ENCODE measurements at places on chromosomes 7 and 10.

DNA sequence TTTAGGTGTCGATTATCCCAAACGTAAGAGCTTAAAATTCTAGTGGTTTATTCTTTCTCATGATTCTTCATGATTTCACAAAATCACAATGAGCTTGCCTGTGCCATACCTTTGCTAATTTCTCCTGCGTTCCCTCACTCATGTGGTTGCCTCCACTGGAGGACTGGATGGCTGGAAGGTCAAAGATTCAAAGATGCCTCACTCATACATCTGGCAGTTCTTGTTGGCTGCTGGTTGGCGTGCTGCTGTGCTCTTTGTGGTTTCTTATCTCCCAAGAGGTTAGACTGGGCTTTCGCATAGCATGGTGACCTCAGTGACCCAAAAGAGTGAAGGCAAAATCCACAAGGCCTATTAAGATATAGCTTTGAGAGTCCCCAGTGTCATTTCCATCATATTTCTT is 877.6 kb upstream of the AUTS2 start:
- no peak for DNase-seq

DNA sequence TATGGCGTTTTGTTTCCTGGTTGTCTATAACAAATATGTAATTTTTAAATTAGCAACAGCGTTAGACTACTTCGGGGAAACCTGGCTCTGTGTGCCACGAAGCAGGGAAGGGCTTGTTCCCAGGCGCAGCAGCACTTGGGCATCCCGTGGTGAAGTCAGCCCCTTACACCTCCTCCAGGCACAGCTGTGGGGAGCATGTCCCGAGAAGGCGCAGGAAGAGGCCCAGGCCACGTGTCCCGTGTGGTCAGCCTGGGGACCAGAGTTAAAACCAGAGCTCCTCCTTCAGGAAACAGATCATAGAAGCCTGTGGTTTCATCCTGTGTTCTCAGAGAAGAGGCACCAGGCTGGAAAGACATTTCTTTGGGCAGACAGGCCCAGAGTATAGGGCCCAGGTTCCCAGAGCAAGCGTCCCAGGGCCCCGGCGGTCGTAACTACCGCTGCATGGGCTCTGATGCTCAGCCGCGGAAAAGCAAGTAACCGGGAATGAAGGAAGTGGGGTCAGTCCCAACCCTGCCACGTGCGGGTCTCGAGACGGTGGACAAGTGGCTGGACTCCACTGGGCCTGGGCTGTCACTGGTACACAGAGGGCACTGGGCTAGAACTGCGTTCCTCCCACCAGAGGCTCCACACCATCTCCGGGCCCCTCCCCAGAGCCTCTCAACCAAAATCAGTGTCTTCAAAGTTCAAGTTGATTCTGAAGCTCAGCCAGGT is 7.1 kb downstream of the NUDT1 start:
- peak; percentile 59 for DNase-seq

GRCh38 chr7:20831956-20832355 is 45.3 kb upstream of the SP8 start:
- DNase-seq = no peak

- no peak for DNase-seq
Measured at GRCh38 chr10:26219676-26220075, 3.1 kb downstream of the GAD2 start.

DNA sequence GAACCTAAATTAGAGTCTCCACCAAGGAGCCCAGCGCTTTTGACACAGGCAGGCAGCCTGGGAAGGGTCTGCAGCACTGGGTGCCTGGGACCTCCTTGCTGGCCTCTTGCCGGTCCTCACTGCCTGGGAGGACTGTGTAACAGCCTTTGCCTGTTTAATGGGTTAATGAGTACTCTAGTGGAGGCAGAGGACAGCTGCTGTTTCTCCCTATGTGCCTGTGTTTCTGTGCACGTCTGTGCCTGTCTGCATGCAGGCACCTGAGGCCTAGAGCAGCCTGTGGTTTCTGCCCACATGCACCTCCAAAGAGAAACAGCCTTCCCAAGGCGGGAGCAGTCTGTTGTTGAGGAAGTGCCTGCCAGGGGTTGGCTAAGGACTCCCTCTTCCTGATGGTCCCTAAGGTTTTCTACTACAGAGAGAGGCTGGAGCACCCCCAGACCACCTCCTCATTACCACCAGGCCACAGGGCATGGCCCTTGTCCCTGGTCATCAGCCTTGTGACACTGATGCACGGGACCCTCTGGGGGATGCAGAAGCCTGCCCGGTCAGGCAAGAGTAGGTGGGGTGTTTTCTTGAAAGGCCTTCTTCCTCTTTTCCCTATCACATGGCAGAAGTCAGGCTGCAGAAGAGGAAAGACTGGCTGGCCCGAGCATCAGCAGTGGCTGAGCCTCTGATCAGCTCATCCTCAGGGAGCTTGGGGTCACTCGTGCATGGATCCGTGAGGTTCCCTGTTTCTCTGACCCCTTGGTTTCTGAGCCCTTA is 14.2 kb downstream of the SLC29A3 start:
- DNase-seq = peak; percentile 25

- DNase-seq = no peak
Measured at GRCh38 chr7:155962191-155962967, 150.1 kb upstream of the SHH start.

DNA sequence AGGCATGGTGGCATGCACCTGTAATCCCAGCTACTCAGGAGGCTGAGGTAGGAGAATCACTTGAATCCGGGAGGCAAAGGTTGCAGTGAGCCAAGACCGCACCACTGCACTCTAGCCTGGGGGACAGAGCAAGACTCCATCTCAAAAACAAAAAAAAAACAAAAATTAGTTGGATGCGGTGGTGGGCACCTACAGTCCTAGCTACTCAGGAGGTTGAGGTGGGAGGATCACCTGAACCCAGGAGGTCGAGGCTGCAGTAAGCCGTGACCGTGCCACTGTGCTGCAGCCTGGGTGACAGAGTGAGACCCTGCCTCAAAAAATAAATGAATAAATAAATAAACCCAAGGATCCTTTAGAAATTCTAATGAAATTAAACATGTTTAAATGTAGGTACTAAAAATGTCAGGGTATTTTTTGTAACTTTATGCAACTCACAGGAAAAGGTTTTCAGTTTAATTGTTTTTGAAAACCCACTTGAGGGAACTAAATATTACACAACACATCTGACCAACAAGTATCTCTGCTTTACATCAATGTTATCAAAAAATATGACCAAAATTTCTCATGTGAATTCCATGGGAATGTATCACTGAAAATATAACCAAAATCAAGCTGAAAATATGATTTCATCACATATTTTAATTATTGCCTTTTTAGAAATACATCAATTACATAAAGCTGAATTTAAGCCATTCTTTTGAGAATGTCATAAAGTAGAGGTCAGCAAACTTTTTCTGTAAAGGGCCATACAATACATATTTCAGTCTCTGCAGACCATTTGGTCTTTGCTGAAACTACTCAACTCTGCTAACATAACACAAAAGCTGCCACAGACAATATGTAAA is 23.9 kb downstream of the UPF2 start:
- DNase-seq = no peak

- no peak for DNase-seq
Measured at GRCh38 chr10:129882291-129883010, 81.6 kb downstream of the EBF3 start.

DNA sequence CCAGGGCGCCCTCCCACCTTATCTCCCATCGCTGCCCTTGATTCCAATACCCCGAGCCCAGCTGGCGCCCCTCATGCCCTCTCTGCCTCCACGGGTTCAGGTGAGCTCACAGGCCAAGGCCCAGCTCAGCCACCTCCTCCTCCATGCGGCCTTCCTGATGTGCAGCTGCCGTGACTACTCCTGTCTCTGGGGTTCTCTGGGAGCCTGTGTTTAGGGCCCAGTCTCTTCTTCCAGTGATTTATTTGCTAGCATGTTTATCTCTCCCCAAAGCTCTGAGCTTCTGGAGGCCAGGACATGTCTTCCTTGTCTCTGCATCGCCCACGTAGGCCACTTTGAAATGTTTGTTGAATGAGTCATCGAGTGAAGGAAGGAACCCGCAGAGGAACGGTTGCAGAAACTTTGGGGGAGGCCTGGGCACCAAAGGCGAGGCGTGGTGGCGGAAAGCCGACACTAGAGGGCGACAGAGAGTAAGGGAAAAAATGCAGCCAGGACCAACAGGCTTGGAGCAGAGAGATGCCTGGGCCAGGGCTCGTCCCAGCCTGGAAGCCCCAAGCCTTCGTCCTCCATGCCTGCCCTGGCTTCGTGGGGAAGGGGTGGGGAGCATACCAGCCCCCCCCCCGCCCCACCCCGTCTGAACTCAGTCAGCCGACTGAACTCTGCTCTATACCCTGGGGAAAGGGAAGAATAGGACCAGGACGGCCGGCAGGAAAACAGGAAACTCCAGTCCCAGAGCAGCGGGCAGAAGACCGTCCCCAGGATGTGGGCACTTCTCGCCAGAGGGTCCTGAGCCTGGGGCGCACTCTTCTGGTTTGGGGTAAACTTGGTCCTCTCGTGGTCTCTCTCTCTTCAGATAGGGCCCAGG is 10.9 kb upstream of the HSPB1 start:
- DNase-seq = peak; percentile 98

DNA sequence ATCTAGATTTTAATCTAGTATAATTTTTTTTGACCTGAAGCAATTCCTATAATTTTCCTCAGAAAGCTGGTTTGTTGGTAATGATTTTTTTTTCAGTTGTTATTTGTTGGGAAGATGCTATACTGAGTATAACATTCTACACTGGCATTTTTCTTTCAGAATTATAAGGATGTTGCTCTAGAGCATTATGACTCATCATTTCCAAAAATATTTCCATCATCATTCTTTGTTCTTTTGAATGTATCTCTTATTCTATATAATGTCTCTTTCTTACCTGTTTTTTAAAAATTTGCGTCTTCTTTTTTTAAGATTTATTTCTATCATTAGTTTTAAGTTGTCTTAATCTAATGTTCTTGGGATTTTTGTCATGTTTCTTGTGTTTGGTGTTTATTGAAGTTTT is 356.5 kb upstream of the KCND2 start:
- DNase-seq = no peak

- DNase-seq = no peak
Measured at GRCh38 chr7:155543011-155543876, 3.1 kb downstream of the CNPY1 start.

- peak; percentile 23 for DNase-seq
Measured at GRCh38 chr7:23332910-23333612, 33.9 kb downstream of the MALSU1 start.

- DNase-seq = no peak
Measured at GRCh38 chr7:111527545-111527944, 34.7 kb downstream of the IMMP2L start.

Data from tibial nerve (tissue), 4 donors.